AG09319 (cell line): ENCODE measurements at places on chromosomes 5 and 9.

DNA sequence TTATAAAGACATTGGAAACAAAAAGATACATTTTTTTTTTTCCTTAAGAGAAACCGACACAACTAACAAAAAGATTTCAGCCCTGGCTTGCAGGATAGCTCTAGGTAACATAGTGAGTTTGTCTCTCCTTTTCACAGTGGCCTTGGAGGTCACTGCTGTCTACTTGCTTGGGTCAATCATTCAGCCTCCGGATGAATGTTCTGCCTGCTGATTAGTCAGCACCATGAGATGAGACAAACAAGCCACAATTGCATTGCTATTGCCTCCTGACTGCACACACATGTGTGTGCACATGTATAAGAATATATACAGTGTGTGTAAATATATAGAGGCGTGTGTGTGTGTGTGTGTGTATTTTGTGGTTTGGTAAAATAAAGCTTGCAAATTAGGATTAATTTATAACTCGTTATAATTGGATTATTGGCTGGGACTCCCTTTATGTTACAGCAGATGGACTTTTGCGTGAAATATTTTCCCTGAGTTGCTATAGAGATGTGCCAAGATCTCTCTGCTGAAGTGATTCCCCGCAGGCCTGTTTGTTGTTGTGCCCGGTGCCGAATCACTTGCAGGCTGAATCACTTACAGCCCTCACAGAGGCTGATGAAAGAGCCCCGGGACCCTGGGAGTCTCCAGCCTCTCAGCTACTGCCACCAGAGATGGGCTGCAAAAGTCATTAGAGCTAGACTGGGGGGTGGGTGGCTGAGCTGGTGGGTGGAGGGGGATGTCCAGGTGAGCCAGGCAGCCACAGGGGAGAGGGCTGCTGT lies 161.2 kb downstream of the FGF18 start:
- peak; percentile 34 for DNase-seq

GRCh38 chr5:39108987-39109386 lies 34.8 kb upstream of the RICTOR start:
- no peak for DNase-seq

- no peak for DNase-seq
Observed at GRCh38 chr5:74072646-74073045, 446.6 kb downstream of the ARHGEF28 start.

DNA sequence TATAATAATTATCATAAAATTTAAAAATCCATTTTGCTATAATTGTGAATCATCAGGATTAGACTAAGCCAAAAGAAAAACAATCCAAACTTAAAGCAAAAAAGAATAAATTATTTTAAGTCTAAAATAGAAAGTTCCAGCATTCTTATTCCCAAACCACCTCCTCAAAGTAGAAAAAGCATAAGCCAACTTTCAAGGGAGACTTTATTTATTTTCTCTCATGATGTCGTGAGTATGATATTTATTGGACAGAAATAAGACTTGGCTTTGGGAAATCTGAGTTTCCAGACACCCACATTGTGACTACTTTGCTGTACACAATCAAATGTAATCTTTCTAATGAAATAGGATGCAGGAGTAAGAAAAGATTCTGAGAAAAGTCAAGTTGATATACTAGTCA lies 372.1 kb downstream of the MTRR start:
- DNase-seq: no peak

DNA sequence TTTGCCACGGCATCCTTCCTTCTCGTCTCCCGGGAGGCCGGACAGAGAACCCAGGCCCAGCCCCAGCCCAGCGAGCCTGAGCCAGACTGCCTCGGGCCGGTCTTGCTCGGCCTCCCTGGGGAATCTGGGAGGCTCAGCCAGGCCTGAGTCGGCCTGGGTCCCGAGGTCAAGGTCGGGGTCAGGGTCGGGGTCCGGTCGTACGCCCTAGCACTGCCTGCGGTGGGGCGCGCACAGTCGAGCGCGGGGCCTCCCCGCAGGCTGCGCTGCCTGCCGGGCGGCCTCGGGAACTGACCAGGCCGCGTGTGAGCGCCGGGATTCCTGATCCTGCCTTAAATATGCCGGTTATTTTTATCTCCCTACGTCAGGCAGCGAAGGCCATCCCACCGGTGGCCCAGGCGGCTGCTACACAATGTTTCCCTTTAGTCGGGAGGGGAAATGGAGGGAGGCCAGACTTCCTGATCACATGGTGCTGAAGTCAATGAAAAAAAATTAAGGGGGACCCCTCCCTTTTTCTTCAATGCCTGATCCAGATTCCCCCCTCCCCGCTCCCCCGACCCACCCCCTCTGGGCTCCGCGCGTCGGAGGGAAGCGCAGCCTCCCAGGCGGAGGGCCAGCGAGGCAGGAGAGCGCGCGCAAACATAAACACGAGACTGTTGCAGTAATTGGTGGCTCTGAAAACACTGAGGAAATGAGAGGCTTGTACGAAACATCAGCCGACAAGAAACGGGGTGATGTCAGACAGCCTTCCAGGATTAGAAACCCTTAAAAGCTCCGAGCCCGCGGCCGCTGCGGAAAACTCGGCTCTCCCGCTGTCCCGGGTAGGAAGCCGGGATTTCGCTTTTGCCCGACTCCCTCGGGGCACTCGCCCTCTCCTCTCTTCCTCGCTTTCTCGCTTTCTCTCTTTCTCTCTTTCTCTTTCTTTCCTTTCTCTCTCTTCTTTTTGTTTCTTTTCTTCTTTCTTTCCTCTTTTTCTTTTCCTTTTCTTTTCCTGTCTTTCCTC lies 148.2 kb upstream of the KLF4 start:
- DNase-seq: peak; percentile 99

DNA sequence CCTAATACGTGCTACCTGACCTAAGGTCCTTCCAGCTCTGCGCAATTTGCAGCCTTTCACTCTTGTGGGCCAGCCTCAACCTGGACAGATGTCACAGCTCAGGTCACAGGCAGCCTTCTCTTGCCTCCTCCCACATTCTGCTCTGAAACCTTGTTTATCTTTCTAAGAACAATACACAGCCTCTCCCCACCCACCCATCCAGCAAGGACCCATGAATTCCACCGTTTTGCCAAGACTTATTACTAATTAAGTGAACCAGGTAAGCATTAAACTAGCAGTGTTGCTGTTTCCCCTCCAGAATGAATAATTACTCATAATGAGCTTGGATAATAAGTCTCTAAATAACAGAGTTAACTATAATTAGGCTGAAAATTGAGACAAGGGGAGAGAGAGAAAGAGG lies 11.0 kb downstream of the FABP6 start:
- no peak for DNase-seq

DNA sequence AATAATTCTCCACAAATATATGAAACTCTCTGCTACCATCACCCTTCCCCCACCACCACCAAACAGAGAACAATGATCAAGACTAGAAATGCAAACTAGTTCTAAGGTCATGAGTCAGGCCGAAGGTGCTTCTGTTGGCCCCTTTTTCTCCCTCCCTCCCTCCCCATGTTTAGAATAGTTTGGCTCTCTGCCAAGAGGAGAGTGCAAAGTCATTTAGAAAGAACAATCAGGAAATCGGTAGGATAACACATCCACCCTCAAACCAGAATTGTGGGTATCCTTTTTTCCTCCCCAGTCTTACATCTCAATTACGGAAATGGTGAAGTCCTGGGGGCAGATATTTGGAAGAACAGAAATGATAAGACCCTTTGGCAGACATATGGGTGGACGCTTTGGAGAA lies 170.1 kb downstream of the SLF1 start:
- DNase-seq: no peak

- DNase-seq: no peak
Observed at GRCh38 chr9:93575796-93576257, 557 bp upstream of the PHF2 start.

GRCh38 chr5:122164831-122165558 lies 35.6 kb downstream of the ZNF474 start:
- DNase-seq: no peak

GRCh38 chr5:124963236-124963919 lies 216.9 kb upstream of the ZNF608 start:
- peak; percentile 81 for DNase-seq

DNA sequence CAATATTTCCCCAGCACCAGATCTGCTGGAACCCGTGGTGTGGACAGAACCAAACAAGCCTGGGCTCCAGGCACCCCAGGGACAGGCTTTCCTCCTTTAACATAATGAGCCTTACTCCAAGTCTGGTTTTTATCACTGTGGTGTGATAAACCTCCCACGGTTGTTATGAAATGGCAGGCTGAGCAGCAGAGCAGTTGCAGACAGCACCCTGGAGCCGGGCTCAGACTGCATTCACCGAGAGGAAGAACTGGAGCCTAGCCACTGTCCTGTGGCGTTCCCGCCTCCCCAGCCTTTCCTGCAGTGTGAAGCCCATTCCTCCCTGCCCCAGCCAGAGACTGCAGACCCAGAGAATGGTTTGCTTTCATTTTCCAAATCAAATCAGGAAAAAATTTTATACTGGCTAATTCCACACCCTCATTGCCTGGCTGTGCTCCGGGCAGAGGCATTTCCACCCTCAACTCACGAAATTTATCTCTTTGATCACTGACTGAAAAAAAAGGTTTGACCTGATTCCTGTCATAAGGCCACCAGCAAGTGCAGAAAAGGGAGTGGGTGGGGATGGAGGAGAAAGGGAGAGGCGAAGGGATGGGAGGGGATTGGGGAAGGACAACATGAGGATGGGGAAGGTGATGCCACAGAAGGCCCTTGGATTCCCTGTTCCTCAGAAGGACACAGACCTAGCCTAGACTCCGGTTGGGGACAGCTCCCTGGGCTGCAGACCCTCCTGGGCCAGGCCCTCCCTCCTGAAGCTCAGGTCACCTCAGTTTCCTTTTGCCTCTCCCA lies 18.9 kb downstream of the IPPK start:
- peak; percentile 20 for DNase-seq

GRCh38 chr5:143128412-143129071 lies 274.9 kb downstream of the NR3C1 start:
- DNase-seq: no peak

DNA sequence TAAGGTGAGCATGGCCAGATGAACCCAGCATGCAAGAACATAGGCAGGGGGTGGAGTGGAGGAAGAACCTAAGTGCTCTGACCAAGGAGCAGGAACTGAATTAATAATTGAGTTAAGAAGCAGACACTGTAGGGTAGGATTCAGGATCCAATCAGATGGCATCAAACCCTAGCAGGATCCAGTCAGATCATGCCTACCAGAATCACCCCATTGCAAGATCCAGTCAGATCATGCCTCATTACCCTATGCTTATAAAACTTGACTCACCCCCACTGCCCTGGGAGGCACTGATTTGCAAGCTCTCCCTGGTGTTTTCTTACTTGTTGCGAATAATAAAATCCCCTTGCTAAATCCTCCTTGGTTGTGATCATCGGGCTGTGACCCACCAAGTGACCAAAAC lies 19.7 kb downstream of the TUSC1 start:
- no peak for DNase-seq

DNA sequence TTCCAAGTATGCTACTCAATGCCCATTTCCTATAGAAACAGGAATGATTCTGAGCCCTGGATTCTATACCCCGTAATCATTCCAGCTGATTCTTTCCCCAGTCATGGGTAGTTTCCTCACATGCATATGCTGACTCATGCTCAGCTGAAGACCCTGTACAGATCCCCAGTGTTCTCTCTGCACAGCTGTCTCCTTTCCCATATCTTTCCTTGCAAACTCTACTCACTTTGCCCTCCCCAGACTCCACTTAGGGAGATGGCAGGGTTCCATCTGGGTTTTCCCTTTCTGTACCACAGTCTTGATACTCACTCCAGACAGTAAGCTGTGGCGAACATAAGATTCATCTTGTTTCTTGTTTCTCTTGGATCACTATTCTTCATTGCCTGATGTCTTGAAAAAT lies 357.6 kb downstream of the RAB3C start:
- DNase-seq: no peak

DNA sequence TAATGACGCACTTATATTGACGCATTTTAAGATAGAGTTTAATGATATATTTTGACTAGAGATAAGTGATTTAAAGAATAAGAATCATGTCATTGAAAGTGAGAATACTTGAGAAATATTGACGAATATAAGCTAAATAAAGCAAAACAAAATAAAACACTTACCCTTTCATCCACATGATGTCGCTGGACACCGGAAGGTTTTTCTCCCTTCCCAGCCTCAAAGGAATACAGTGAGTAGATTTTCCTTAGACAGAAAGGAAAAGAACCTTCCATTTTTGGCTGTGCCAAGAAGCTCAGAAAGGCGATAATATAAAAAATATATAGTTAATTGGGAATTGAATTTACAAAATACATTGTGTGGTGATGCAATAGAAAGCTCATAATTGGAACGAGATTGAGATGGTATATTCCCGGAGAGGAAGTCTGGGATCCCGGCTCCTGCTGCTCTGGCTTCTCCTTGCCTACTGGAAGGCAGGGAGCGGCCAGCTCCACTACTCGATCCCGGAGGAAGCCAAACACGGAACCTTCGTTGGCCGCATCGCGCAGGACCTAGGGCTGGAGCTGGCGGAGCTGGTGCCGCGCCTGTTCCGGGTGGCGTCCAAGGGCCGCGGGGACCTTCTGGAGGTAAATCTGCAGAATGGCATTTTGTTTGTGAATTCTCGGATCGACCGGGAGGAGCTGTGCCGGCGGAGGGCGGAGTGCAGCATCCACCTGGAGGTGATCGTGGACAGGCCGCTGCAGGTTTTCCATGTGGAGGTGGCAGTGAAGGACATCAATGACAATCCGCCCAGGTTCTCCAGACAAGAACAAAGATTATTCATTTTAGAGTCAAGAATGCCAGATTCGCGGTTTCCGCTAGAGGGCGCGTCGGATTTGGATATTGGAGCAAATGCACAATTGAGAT lies at the start of gene PCDHA5:
Gene PCDHA5 (plus strand): TSS at position 239 of the 906 bp plus-strand sequence.
- DNase-seq: no peak

GRCh38 chr5:128334010-128334716 lies 203.9 kb downstream of the FBN2 start:
- DNase-seq: no peak

DNA sequence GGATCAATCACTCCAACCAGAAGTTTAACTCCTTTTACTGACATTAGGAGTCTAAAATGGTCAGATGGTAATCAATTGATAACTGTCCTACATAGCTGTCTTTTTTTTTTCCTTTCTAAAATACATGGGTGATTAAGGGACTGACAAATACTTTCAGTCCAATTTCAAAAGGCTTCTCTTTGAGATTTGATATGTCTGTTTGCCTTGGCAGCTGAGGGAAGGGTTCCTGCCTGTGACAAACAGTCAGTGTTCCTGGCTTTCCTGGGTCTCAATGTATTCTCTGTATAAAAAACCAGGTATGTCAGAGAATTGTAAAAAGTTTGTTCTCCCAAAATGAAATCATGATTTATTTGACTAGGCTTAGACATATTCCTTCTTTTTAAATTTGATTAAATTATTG lies 84.5 kb downstream of the MEGF10 start:
- no peak for DNase-seq

DNA sequence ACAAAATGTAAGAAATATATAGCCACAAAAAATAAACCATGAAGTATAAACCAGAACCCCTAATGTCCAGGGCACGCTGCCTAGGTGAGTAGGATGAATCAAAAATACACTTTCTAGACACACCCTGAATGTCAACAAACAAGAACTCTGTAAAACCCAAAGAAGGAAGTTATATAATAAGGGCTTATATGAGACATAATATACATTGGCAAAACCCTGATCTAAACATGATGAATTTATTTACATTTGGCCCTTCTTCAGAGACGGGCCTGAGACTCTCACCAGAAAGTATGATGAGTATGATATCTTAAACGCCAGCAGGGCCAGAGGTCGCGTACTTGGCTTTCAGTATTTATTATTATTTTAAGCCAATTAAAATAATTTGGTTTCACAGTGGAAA lies 125.1 kb upstream of the FST start:
- peak; percentile 56 for DNase-seq
